Spleen (tissue), 13 donors: ENCODE measurements at places on chromosomes 4 and X. TPM values are rescaled to one million over a fixed set of nuclear protein-coding genes. Genes with fewer than 3 reads are reported as not detected.
A peak's percentile ranks its signal among the peaks of the same experiment; 100 is the strongest.

- DNase-seq, result no peak
Observed at GRCh38 chr4:64799751-64800150, 390.5 kb upstream of the TECRL start.

GRCh38 chrX:150225266-150225665, 137.9 kb upstream of the MAMLD1 start:
- DNase-seq, result no peak

Gene ITIH6
- not detected for polyA plus RNA-seq

- peak; percentile 85 for DNase-seq
Observed at GRCh38 chrX:38804432-38804681, 3.1 kb downstream of the MID1IP1 start.

GRCh38 chrX:103215425-103215991, 600 bp downstream of the BEX4 start:
- DNase-seq, result peak; percentile 88
